Muscle of arm (tissue), 14 donors: ENCODE measurements at places on chromosomes 16 and 17.

GRCh38 chr17:19546289-19547065 lies 12.8 kb downstream of the SLC47A1 start:
- DNase-seq, result no peak

DNA sequence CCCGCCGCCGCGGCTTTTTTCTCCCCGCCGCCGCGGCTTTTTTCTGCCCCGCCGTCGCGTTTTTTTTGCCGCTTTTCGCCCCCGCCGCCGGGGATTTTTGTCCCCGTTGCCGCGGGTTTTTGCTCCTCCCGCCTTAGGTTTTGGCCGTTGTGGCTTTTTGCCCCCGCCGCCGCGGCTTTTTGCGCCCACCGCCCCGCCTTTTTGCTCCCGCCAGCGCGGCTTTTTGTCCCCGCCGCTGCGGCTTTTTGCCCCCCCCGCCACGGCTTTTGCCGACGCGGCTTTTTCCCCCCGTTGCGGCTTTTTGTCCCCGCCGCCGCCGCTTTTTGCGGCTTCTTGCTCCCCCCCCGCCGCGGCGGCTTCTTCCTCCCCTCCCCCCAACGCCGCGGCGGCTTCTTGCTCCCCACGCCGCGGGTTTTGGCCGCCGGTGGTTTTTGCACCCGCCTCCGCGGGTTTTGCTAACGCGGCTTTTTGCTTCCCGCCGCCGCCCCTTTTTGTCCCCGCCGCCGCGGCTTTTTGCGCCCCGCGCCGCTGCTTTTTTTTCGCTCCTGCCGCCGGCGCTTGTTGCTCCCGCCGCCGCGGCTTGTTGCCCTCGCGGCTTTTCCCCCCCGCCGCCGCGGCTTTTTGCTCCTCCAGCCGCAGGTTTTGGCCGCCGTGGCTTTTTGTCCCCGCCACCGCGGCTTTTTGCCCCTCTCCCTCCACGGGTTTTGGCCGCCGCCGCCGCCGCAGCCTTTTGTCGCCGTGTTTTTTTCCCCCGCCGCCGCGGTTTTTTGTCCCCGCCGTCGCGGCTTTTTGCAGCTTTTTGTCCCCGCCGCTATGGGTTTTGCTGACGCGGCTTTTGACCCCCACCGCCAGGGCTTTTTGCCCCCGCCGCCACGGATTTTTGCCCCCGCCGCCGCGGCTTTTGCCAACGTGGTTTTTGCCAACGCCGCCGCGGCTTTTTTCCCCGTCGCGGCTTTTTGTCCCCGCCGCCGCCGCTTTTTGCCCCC lies 150.3 kb downstream of the KCNJ18 start:
- no peak for DNase-seq

DNA sequence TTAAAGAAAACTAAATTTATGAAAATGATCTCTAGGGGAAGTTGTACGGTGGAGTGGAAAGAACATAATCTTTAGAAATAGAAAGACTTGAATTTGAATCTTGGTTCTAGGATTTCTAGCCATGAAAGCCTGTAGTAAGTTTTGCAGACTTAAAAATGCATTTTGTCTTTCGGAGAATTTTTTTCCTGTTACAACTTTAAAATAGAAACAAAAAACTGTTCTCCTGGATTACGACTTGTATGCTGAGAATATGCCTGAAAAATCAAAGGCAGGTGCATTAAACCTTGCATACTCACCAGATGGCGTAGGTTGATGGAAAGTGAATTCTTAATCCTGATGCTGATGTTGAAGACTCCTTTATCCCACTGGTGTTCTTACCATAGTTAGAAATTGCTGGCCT lies 7.5 kb upstream of the MPHOSPH6 start:
- no peak for DNase-seq

- no peak for DNase-seq
Observed at GRCh38 chr17:147796-148740, 10.7 kb downstream of the SCGB1C2 start.

- peak; percentile 67 for DNase-seq
Observed at GRCh38 chr17:81285179-81285878, 9.8 kb downstream of the SLC38A10 start.

DNA sequence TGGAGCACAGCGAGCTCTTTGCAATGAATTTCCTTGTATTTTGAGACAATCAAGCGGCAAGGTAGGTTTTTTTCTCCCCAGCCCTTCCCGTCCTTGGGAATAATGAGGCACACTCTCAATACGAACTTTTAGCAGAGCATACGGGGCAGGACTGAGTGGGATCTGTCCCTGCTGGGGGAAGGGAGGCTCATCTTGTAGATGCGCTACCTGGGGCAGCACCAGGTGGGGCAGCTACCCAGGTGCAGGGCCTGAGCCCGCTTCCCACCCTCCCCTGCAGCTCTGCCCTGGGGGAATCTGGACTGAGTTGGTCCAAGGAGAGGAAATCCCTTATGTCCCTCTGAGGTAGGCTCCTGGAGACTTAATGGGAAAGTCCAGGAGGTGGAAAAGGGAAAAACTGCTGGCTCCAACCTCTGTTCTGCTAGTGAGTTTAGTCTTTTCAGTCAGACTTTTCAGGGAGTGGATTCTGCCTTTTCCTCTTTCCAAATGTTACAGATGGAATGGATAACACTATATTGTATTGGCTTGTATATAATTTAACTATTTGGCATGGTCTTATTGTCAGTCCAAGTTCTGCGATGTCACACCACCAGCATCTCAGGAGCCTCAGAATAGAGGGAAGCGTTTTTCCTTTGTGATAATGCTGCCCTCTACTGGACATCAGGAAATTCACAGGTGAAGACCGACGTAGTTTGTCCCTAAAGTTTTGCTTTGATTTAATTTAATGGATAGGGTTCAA lies 9.6 kb upstream of the CES1 start:
- DNase-seq, result peak; percentile 50

- peak; percentile 13 for DNase-seq
Observed at GRCh38 chr17:8563981-8564602, 66.4 kb downstream of the MYH10 start.

GRCh38 chr16:7236824-7237410 lies 95.7 kb upstream of the RBFOX1 start:
- DNase-seq, result no peak

DNA sequence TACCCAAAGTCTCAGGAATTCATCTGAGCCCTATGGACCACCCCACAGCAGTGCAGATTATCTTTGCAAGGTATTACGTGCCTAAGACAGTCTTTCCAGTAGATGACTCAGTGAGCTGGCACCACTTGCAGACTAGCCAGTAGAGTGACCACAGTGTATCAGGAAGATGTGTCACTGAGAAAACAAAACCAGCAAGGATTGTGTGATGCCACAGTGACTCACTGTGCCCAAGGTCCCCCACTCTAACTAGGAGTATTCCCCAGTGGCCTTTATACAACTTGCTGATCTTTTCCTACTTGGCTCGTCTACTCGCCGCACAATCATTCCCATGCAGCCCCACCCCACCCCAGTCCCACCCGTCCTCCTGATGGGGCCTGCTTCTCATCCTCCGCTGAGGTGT lies 26.8 kb upstream of the PRKCA start:
- no peak for DNase-seq

DNA sequence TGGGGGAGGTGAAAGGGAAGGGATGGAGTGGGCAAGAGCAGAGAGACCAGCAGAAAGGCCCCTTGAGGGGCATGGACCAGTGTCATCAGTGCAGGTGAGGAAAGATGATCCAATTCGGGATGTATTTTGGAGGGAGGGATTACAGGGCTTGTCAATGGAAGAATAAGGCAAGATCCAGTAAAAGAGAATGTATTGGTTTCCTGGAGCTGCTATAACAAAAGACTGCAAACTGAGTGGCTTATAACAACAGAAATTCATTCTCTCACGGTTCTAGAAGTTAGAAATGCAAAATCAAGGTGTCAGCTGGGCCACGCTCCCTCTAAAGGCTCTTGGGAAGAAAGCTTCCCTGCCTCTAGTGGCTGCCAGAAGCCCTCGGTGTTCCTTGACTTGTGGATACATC lies 41.7 kb downstream of the SLC39A11 start:
- DNase-seq, result no peak

- no peak for DNase-seq
Observed at GRCh38 chr16:15925631-15926030, 23.8 kb upstream of the ABCC1 start.

- no peak for DNase-seq
Observed at GRCh38 chr16:54402270-54402669, 115.7 kb upstream of the IRX3 start.

DNA sequence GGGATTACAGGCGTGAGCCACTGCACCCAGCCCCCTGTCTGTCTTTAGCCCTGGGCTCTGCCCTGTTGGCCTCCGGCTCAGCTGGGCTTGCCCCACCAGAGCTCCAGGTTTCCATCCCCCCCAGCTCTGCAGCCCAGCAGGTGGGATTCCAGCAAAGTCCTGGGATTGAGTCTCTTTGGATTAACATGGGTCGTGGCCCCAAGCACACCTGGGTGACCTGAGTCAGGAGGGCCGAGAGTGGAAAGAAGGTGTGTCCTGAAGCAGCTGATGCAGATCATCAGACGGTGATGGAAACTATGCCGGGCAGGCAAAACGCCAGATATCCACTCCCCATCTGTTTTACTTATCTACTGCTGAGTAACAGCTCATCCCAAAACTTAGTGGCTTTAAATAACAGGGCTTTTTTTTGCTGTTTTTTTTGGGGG lies 72.5 kb downstream of the KNOP1 start:
- DNase-seq, result peak; percentile 80

DNA sequence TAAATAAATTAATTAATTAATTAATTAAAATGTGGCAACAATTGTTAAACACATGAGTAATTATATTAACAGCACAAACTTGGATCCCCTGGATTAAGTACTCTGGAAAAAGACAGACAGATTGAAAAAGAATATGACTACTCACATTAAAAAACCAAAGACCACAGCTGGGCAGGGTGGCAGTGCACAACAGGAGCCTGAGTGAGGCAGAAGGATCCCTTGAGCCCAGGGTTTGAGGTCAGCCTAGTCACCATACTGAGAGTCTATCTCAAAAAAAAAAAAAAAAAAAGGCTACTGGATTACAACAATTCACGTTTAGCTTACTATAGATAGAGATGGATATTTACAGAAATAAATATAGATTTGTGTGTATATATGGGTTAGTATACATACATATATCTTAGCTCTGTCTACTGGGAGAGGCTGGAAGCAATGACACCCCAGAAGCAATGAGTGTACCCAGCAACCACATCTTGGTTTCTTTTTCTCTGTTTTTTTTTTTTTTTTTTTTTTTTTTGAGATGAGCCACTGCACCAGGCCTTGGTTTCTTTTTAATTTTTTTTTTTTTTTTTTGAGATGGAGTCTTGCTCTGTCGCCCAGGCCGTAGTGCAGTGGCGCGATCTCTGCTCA lies 10.6 kb upstream of the SUZ12 start:
- no peak for DNase-seq

DNA sequence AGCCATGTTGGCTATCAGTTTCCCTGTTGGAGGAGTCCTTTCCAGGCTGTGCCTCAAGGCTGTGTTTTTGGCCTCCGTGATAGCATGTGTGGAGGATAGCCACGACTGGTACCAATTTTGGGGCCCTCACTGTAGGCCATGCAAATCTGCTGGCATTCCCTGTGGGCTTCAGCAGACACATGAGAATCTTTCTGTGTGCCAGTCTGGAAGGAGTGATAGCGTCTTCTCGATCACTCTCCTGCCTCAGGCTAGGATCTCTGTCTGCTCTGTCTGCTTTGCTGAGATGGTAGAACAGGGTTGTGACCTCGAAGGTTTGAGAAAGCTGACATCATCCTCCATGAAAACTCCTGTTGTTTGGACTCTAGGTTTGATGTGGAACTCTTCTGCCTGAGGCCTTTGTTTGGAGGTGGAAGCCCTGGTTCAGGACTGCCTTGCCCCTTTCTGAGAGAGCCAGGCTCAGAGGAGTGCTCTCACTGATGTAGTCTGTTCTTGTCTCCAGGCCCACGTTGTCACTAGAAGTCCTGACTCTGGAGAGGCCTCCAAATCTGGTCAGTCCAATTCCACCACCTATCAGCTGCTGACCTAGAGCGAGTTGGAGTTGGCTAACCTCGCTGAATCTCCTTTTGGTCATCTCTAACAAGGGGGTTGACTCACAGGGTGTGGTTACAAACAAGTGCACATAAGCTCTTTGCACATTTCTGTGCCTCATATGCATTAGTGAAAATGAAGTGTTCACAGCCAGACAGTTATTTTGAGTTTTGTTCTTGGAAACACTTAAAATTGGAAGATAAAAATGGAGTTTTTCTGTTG lies 12.1 kb upstream of the EDC4 start:
- DNase-seq, result no peak

DNA sequence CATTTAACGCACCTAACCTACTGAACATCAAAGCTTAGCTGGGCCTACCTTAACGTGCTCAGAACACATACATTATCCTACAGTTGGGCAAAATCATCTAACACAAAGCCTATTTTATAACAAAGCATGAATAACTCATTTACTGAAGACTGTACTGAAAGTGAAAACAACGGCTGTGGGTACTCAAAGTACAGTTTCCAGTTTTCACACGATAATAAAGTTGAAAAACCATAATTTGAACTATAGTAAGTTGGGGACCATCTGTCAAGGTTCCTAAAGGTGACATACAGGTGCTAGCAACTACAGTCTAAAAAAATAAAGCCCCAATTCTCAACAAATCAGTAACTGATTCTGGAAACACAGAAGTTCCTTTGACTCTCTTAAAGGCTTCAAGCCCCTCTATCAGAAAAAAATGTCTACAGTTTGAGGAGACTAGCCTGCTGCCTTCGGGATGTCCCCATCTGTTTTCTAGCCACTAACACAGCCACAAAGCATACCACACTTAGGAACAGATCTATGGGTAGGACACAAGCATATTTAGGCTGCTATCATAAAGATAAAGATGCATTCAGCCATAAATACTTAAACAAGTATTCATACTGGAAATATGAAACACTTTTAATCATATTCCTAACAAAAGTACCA lies 71.3 kb downstream of the KANSL1 start:
- DNase-seq, result no peak

DNA sequence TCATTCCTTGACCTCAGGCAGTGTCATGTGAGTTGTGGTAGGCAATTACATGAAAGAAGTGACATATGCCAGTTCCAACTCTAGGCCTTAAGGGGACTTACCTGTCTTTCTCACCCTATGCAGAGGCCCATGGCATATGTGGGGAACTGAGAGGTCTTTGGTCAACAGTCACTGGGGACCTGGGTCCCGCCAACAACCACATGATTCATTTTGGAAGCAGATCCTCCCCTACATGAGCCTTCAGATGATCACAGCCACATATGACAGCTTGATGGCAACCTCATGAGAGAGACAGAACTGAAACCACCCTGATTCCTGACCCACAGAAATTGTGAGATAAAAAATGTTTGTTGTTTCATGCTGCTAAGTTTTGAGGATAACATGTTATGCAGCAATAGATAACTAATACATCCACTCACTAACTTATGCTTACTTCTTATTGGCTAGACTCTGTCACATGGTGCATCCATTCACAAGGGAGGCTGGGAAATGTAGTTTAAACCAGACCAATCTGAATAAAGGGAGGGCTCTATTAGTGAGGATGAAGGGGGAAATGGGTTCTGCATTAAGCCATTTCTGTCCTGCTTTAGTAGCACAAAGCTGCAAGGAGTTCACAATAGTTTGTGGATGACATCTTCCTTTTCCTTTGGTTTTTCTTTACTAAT lies 298.2 kb downstream of the HAPSTR1 start:
- no peak for DNase-seq

- DNase-seq, result no peak
Observed at GRCh38 chr16:72858665-72859493, 189.0 kb downstream of the ZFHX3 start.

- no peak for DNase-seq
Observed at GRCh38 chr17:15250135-15250860, 14.8 kb downstream of the PMP22 start.
